A549 treated with RU486 at 1 μM for 4 hours (cell line): ENCODE measurements at places on chromosomes 16 and 17. TPM values are rescaled to one million over a fixed set of nuclear protein-coding genes. Genes with fewer than 3 reads are reported as not detected.

Gene STAT5B
- 21.0 to 28.8 TPM (median 26.4 TPM) in 5 replicates for total RNA-seq

Gene MYO19
- 53.1 to 62.3 TPM (median 58.0 TPM) in 5 replicates for total RNA-seq

Gene PLEKHH3
- 12.2 to 19.5 TPM (median 17.5 TPM) in 5 replicates for total RNA-seq

Gene CES1
- total RNA-seq = 28.7 to 51.1 TPM (median 32.7 TPM) in 5 replicates

Gene HOXB6
- total RNA-seq = 4.0 to 6.9 TPM (median 5.4 TPM) in 5 replicates

Gene NOS2
- total RNA-seq = 0.11 to 0.19 TPM (median 0.16 TPM) in 5 replicates

Gene WNT3
- total RNA-seq = 3.8 to 5.9 TPM (median 5.2 TPM) in 5 replicates

Gene NEK8
- total RNA-seq = 3.8 to 4.7 TPM (median 4.5 TPM) in 5 replicates

Gene TPSG1
- total RNA-seq = 0.14 TPM in 1 of 5 replicates, not detected in the others

Gene PRR35
- 0.06 to 0.18 TPM (median 0.13 TPM) in 5 replicates for total RNA-seq

Gene ALOXE3
- 5.7 to 11.5 TPM (median 6.9 TPM) in 5 replicates for total RNA-seq

Gene GRAPL
- 0.22 TPM in 1 of 5 replicates, not detected in the others for total RNA-seq

Gene RNF112
- total RNA-seq = 0.23 to 0.60 TPM (median 0.46 TPM) in 5 replicates

Gene TRIM72
- 0.02 to 0.14 TPM (median 0.05 TPM) in 5 replicates for total RNA-seq

Gene STAT3
- 75.3 to 78.0 TPM (median 76.5 TPM) in 5 replicates for total RNA-seq

Gene RPA1
- 63.2 to 90.7 TPM (median 73.1 TPM) in 5 replicates for total RNA-seq

Gene CCL23
- total RNA-seq = not detected in 5 replicates

Gene HYDIN
- total RNA-seq = 0.23 to 0.47 TPM (median 0.36 TPM) in 5 replicates

Gene HS3ST3A1
- 0.31 TPM in 1 of 5 replicates, not detected in the others for total RNA-seq

Gene PTX4
- total RNA-seq = not detected in 5 replicates

Gene SLFN12L
- total RNA-seq = 0.05 TPM in 1 of 5 replicates, not detected in the others

Gene CUEDC1
- total RNA-seq = 41.9 to 56.1 TPM (median 52.0 TPM) in 5 replicates

Gene ZPBP2
- total RNA-seq = not detected in 5 replicates

Gene SOST
- total RNA-seq = not detected in 5 replicates
